Mucosa of gallbladder (tissue), 1 donor: ENCODE measurements at places on chromosomes 3 and 15. TPM values are rescaled to one million over a fixed set of nuclear protein-coding genes. Genes with fewer than 3 reads are reported as not detected.

- DNase-seq = no peak
Measured at GRCh38 chr15:51323749-51324148, 14.6 kb downstream of the CYP19A1 start.

GRCh38 chr15:74776821-74777768 lies 4.8 kb upstream of the CSK start:
- DNase-seq = no peak

- no peak for DNase-seq
Measured at GRCh38 chr3:154228561-154229216, 95.6 kb downstream of the DHX36 start.

DNA sequence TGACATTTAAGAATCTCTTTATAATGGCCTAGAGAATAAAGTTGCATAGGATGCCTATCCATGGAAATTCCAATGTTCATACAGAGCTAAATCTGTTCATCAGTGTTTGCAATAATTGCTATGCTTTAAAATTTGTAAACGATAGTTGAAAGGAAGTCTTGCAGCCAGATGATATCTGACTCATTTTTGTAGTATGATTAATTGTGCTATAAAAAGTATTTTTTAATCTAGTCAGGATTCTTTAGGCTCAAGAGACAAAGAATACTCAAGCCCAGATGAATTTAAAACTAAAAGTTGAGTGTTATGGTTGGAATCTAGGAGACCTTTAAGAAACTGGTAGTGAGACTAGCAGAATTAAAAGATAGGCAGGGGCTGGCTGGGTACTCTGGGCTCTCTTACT lies 50.5 kb downstream of the SUCNR1 start:
- DNase-seq = no peak

UCN2 gene
- not detected for total RNA-seq
